ENCODE measurements at places on chromosomes 5 and 9.

DNA sequence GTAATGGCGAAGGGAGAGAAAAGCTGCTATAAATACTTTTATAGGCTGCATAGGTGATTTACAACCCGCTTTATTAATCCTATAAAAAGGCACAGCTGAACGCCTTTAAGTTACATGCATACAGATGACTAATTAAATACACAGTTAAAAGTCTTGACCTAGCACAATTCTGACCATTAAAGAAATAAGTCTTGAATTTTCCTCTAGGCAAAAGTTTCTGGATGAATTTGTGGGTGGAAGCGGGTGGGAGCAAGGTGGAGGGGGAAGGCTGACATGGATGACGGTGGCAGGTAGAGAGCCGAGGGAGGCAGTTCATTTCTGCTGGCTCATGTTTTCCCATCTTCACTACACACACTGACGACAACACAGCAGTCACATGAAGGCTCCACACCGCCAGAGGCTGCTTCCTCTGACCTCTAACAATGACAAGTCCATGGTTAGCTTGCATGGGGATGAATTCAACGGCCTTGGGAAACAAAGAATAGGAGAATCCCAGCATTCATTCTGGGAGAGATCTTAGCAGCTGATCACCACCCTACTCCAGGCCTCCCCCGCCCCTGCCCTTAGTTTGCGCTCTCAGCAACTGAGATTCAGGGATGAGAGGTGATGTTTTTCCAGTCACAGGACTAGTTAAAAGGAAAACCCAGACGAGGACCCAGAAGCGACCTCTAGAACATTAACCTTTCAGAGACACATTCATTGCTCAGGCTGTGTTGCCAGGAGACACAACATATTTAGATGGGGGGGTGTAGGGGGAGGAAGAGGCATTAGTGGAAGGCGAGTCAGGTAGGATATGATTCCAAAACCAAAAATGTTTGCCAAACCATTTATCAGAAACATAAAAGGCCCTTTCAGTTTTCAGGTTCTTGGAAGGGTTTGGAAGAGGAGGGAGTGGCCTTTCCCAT is 329.3 kb downstream of the PIK3R1 start:
- no peak for DNase-seq

DNA sequence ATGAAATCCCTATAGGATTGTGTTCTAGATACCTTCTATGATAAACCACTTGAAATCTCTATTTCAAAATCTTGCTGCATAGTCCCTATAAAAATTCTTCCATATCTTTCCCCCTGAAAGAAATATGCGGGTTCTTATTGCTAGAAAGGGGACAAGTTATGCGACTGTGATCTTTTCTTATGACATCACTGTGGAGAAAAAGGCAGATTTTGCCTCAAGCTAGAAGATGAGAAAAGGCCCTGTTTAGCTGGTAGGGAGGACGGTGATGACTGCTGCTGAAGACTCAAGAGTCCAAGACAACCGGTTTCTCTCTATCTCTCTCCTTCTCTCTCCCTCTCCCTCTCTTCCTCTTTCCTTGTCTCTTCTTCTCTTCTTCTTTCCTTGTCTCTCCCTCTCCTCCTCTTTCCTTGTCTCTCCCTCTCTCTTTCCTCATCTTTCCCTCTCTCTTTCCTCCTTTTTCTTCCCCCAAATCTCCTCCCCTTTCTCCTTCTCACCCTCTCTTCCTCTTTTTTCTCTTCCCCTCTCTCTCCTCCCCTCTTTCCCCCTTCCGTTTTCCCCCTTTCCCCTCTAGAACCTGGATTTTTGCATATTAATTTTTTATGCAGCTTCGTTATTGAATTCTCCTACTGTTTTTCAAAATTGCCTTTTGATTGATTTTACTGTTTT is 5.3 kb downstream of the OR2S2 start:
- DNase-seq = no peak

DNA sequence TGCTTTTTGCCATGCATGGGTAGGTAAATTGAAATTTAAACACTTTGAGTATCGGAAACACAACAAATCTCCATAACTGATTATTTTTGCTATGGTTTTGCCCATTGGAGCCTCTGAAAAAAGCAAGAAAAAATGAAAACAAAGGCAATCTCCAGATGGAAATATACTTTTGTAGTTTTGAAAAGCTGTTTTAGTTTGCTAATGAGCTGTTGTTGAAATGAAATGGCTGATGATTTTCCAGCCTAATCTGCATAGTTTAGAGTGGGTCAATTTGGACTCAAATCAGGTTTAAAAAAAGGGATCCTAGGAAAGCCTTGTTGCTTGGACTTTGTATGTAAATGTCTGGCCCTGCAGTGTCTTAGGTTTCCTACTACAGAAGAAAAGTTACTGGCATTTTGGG is 285.8 kb downstream of the CAAP1 start:
- DNase-seq = peak; percentile 28

GRCh38 chr9:122912671-122912963 is 506 bp downstream of the ZBTB6 start:
- DNase-seq = no peak

- DNase-seq = no peak
Measured at GRCh38 chr5:56361398-56361797, 128.3 kb upstream of the ANKRD55 start.

GRCh38 chr5:104998169-104998568 is 1435.6 kb upstream of the NUDT12 start:
- no peak for DNase-seq

Data from brain (organoid and tissue), 16 donors.